ENCODE measurements at places on chromosomes 7 and 10.

DNA sequence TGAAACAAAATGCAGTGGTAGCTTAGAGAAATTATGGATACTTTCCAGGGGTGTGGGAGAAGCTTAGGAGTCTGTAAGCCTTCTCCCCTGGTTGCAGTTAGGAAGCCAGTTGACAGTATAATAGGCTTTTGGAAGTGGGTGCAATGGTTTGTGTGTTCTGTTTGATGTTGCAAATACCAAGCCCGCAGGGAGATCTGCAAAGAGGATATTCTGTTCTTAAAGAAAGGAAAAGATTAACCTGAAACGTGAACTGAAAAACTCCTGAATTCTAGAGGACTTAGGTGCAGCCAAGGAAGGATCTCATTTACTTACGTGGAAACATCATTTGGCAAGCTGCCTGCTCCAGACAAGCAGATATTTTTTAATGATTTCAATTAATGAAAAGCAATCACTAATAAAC lies 496.6 kb downstream of the AUTS2 start:
- no peak for DNase-seq

GRCh38 chr10:113746217-113746957 lies 5.1 kb upstream of the PLEKHS1 start:
- no peak for DNase-seq

GRCh38 chr7:30104157-30104556 lies 30.6 kb upstream of the MTURN start:
- DNase-seq: no peak

DNA sequence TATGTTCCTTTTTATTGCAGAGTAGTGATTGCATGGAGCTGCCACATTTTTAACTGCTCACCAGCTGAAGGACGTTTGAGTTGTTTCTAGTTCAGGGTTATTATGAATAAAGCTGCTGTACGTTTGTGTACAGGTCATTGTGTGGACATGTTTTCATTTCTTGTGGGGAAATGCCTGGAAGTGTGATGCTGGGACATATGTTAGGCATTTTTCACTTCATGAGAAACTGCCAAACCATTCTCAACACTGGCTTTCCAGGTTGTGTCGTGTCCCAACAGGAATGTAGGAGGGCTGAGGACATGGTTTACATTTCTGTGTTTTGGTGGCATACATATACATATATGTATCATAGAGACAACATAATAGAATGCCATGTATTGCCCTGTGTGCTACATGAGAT lies 73.0 kb downstream of the NEURL1 start:
- no peak for DNase-seq

DNA sequence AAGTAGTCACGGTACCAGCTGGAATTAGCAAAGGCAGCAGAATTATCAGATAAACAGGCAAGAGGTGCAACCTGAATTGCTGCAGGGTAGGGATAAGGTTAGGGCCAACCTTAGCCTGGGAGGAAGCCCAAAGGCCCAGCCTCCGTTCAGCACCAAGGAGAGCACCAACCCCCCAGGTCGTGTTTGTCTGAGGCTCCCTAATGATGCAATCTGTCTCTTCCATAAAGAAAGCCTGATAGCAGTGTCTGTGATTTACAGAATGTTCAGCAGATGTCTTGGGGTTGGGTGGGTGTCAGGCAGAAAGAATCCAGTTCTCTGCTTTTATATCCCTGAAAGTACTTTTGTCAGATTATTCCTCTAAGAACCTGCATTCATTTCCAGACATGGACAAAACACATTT lies 328.4 kb upstream of the AOAH start:
- DNase-seq: peak; percentile 72

DNA sequence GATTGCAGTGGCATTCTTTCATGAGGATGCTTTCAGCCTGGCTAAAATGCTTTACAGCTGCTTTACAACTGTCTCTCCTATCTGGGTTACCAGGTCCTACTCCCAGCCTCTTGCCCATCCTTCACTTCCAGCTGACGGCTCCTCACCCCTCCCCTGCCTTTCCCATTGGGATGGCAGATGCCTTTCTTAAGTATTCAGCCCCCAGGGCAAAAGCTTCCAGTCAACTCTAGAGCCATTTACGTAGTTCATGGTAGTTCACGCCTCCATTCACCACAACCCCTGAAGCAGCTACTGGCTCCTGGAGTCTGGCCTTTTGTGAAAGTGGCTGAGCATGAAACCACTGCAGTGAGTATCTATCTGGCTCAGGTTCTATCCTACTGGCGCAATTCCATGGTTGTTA lies 17.2 kb upstream of the BMPER start:
- no peak for DNase-seq

DNA sequence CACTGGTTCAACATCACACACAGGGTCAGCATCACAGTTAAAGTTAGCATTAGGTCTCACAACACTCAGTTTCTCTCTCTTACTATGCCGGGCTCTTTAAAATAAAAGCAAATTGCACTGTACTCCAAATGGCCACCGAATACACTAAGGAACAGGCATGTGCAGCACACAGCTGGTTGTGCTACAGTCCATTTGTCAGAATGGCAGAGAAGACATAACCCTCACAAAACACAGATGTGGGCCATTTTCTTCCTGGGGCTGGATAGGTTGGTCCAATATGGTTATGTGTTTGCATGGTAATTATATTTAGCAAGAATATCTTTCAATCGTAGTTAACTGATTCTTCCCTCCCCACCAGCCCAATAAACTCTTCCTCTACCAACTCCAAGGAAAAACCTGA lies 9.0 kb downstream of the JCAD start:
- DNase-seq: no peak

GRCh38 chr7:85172530-85172941 lies 14.3 kb downstream of the SEMA3D start:
- DNase-seq: peak; percentile 8

DNA sequence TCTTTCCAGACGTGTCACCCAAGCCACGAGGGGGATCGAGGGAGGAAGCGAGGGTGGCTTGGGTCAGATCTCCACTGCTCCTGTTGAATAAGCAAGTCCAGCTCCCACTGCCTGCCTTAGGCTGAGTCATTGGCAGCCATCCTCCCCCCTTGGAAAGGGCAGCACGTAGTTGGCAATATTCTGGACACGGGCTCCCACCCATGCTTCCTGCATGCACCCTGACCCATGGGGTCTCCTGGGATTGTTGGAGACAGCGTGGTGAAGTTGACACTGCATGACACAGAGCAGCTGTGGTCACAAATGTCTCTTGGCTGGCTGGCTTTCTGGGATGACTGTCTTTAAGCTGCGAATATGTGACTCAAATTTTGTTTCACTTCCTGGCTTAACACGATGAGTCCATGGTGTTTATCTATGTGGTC lies 11.2 kb downstream of the BTBD16 start:
- peak; percentile 16 for DNase-seq

DNA sequence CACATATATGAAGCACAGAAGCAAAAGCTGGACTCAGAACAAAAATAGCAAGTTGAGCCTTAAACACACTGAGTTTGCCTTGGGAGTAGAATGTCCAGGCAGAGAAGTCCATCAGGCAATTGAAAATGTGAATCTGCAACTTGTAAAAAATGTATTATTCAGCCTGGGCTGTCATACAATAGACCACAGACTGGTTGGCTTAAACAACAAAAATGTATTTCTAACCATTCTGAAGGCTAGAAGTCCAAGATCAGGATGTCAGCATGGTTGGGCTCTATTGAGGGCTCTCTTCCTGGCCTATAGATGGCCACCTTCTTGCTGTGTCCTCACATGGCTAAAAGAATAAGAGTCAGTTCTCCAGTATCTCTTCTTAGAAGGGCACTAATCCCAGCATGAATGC lies 76.5 kb upstream of the CAPZA2 start:
- no peak for DNase-seq

DNA sequence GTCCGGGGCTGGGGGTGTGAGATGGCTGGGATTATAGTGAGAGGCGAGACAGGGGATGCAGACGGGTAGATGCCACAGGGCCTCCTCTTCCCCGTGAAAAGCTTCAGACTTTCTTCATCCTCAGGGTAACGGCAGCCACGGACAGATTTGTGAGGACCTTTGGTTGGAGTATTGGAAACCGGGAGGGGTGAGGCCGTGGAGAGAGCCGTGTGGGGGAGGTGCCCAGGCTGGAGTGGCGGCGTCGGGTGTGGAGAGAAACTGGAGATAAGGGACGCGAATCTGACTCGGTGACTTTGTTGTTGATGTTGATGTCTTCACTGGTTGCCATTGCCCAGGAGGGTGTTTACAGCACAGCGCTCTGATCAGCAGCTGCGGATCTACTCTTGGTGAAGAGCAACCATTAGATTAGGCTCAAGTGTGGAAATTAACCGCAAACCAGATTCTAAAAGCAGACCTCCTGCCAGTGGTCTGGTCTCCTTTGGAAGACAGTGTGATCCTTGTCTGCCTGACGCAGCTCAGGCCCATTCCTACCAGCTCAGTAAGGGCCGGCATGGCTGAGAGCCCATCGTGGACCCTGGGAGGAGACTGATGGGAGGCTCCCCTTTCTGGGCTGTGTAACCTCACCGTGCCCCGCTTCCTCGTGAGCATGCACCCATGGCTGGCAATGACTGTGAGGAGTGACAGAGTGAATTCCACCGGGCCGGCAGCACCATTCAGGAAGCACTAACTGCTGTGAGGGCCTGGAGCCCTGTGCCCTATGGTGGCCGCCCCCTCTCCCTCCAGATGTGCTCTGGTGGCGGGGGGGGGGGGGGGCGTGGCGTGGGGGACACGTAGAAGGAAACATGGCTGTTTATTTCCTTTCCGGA lies 90.3 kb downstream of the INPP5A start:
- no peak for DNase-seq

- no peak for DNase-seq
These were observed 4.2 kb upstream of the HOXA13 start for GRCh38 chr7:27203964-27204594.
